Astrocyte of the cerebellum (primary cell): ENCODE measurements at places on chromosomes 7 and 10.

DNA sequence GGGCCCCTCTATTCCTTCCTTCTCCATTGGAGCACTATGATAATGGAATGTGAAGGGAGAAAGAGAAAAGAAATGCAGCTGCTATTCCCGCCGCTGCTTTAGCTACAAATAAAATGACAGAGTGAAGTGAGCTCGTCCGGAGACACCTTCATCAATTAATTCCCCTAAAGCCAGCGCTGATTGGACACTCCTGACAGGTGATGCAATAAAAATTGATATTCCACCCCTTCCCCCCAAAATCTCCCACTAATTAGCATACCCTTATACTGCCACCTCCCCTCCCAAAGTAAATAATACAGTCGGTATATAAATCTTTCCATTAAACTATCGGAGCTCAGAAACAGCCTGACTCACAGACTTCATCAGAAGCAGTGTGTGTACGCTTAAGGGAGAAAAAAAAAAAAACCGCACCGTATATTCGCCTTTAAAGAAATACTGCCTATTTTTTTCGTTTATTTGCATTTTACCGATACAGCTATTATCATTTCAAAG lies 7.3 kb downstream of the SKIDA1 start:
- DNase-seq = no peak

- DNase-seq = no peak
Measured at GRCh38 chr7:10724449-10724848, 249.2 kb upstream of the PHF14 start.

DNA sequence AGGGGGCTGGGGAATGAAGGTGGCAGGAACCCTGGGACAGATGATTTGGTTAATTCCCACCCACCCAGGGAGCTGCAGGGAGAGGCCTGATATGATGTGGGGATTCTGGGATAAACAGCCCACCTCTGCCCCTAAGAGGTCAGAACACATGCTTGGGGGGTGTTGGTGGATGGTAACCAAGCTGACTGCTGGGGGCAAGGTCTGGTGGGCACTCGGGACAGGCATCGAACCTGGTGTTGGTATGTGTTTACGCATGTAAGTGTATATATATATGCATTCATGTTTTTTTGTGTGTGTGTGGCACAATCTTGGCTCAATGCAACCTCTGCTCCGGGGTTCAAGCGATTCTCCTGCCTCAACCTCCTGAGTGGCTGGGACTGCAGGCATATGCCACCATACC lies 80.7 kb upstream of the TMEM248 start:
- no peak for DNase-seq

- no peak for DNase-seq
Measured at GRCh38 chr10:114859222-114859621, 37.6 kb downstream of the FHIP2A start.

DNA sequence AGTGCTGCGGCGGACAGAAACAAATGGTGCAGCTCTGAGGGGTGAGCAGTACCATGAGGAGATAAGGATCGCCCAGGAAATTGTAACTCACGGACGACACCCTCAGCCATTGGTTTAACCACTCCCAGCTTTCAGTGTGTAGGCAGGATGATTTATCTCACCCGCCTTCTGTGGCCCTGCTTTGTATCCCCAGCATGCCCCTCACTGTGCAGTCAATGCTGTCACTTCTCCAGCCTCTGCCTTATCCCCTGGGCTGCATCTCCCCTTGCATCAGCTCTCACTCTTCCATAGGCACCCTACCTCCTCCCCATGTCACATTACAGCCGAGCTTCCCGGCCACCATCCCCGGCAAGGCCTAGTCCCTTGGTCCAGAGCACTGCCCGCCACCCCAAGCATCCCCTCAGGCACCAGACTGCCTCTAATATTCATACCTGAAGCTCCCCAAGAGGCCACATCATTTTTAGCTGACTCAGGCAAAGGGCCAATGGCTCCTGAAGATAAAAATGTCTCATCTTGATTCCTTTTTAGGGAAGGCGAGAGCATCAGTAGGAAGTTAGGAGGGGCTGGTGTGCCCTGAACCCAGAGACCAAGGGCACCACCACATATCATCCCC lies 77.1 kb downstream of the CARD11 start:
- no peak for DNase-seq

DNA sequence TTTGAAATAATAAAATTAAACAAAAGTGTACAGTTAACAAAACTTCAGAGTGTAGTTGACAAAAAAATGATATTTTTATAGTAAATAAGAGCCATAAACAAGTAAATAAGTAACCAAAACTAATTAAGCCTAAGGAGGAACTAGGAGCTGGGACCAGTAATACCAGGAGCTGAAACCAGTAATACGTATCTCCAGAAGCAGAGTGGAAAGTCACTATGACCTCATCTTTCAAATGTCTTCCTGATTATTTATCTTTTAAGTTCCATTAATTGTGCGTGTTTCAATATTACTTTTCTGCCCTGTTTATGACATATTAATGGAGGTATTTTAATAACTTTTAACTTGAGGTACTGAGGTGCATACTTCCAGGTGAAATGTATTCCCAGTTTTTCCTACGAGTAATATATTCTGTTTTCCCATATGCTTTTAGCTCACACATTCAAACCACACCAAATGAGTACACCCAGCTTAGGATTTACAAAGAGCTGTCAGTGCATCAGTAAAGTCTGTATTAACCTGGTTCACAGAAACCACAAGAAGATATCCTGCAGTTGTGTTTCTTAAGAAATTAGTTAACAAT lies 283.7 kb upstream of the HGF start:
- no peak for DNase-seq

- DNase-seq = no peak
Measured at GRCh38 chr7:96719164-96719563, 9.5 kb upstream of the SEM1 start.

- no peak for DNase-seq
Measured at GRCh38 chr7:12851841-12852240, 164.4 kb downstream of the ARL4A start.

- peak; percentile 55 for DNase-seq
Measured at GRCh38 chr7:14761510-14762296, 140.8 kb downstream of the DGKB start.

DNA sequence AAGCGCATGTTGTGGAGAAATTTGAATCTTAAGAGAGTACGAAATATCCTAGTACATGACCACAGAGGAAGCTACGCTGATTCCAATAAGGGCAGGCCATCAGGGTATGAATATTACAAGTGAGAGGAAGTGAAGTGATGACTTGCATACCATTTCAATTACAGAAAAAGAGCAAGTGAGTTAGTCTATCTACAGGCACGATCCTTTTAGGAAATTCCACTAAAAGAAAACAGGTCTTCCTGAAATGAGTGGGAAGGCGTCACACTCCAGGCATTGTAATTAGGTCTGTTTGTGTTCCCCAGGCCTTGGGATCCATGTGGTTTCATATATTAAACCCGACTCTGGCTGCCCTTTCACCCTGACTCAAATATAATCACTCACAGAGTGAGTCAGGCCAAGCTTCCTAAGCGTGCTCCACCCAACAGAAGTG lies 152.5 kb downstream of the SEMA3A start:
- DNase-seq = peak; percentile 49

DNA sequence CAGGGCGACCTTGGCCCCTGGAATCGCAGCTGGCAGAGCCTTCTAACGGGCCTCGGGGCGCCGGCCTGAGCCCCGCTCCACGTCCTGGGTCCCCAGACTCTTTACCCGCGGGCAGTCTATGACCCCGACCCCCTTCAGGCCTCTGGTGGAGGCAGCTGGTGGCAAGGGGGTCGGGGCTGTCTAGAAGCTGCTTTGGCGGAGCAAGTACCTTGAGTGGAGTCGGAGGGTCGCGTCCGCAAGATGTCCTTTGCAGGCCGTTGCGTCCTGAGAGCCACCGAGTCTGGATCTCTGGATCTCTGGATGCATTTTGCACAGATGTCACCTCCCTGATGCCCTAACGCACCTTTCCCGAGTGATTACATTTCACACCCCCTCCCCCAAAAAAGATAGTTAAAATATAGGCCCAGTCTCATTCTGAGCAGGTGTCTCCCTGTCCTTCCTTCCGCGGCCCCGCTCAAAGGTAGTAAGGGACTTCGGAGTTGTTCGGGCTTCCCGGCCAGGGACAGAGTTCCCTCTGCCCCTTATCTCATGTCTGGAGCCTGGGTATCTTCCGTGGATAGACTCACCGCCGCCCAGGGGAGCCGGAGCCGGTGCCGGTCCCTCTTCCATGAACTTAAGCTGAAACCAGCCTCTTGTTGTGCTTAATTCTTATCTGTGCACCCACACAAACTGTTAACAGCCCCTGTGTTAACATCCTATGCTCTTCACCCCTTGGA lies 457 bp downstream of the ACADSB start:
- no peak for DNase-seq

GRCh38 chr10:30763918-30764317 lies 134.4 kb upstream of the LYZL2 start:
- no peak for DNase-seq

- peak; percentile 26 for DNase-seq
Measured at GRCh38 chr10:50937230-50937907, 51.9 kb upstream of the A1CF start.

- DNase-seq = no peak
Measured at GRCh38 chr7:103445228-103446048, 569 bp downstream of the SLC26A5 start.

GRCh38 chr7:106285855-106286492 lies 1.2 kb upstream of the NAMPT start:
- peak; percentile 20 for DNase-seq

- no peak for DNase-seq
Measured at GRCh38 chr7:19851504-19851903, 78.1 kb upstream of the TMEM196 start.

DNA sequence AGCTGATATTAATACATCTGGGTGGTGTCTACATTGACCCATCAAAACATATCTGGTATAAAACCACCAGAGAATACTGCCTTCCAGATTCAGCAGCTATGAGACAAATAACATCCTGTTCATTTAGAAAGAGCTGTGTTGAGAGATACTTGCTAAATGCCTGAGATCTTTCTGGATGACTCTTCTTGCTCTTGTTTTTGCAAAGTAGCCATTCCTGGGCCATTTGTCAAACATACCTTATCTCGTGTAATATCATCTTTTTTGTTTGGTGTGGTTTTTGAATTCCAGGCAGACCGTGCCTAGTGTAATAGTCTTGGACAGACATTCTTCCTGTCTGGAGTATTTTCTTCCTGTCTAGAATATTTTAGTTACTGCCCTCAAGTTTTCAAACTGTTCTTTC lies 74.7 kb upstream of the PRR15 start:
- peak; percentile 35 for DNase-seq

GRCh38 chr10:24911029-24911428 lies 41.4 kb downstream of the PRTFDC1 start:
- DNase-seq = no peak

- peak; percentile 67 for DNase-seq
Measured at GRCh38 chr10:5466451-5467206, 32.7 kb downstream of the CALML5 start.

DNA sequence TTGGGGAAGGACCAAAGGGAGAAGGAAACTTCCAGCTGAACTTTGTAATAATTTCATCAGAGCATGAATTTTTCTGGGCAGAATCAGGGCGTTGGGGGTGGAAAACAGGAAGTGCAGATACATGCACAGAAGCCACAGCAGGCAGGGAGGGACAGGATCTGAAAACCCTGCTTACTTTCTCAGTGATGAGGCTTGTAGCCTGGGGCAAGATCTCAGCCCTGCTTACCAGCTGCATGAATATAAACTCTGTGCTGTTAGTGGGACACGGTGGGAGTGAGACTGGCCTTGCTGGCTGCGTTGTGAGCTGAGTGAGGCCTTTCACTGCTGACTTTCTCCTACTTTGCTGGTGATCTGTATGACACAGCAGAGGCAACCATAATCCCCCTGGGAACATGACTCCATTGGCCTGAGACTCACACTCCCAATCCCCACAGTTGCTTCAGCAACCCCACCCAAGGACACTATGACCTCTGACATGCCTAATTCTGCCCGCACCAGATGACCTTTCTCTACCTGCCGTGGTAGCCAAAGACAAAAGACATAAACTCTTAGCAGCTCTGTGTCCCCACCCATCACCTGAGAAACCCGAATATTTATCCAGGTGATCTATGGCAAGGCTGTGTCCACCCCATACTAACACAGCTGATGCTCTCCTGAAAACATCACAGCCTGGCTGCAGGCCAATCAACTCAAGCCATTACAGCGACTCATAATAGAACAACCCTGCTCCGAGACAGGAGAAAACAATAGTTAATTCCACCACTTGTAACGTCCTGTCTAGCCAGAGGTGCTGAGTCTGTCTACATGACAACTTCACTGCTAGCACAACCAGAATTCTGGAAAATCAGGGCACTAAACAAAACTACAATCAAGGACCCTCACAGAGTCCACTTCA lies 190.7 kb upstream of the CHRM2 start:
- DNase-seq = peak; percentile 26

DNA sequence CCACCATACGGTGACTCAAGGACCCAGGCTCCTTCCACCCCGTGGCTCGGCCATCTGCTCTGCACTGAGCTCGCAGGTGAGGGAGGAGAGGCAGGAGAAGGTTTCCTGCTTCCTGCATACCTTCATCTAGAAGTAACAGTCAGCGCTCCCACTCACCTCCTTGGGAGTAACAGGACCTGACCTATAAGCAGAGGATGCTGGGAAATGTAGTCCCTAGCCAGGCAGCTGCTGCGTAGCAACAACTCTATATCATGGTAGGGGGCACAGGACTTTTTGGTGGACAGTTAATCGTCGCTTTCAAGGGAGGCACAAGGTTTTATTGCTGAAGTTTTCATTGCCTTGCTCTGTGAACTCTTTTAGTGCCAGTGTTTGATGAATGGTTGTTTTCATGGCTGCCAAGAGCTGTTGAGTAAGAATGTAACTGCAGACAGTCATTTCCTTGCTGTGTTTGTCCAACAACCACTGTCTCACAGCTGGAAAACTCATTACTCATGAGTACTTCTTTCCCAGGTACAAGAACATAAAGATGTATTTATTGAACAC lies 10.2 kb upstream of the ZFYVE27 start:
- DNase-seq = peak; percentile 70

DNA sequence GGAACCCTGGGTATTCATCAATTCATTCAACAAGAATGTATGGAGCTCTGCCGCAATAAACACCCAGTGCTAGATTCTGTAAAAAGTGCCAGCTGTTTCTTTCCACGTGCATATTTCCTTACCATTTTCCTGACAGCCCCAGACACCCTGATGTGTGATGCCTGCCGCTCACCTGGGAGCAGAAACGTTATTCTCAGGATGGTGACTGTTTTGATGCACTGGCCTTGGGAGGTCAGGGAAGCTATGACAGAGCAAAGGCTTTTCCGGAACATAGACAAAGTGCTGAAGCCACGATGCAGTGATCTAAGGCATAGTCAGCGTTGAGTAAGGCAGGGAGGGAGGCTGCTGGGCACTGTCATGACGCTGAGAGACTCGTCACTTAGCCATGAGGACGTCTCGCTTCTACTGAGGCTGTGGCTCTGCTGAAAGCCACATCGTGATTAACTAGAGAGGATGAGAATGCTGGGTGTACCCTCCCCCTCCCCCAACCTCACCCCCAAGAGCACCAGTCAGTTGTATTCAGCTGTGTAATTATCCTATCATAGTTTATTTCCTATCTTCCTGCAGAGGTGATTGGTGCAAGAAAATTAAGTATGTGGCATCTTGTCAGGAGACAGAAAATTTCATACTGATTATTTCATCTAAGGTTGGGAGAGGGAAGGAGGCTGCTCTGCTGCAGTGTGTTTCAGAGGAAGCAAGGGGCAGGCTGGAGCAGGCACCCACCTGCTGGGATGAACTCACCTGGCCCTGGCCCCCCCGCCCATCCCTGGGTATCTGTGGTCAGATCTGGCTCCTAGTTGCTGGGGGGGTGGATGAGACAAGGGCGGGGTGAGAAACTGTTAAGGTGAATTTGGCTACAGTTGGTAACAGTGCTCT lies 48.8 kb upstream of the SMNDC1 start:
- no peak for DNase-seq
